GM10248 (cell line): ENCODE measurements at places on chromosomes 12 and 14.
A peak's percentile ranks its signal among the peaks of the same experiment; 100 is the strongest.

GRCh38 chr14:56324454-56324853 lies 206.2 kb downstream of the PELI2 start:
- no peak for DNase-seq

DNA sequence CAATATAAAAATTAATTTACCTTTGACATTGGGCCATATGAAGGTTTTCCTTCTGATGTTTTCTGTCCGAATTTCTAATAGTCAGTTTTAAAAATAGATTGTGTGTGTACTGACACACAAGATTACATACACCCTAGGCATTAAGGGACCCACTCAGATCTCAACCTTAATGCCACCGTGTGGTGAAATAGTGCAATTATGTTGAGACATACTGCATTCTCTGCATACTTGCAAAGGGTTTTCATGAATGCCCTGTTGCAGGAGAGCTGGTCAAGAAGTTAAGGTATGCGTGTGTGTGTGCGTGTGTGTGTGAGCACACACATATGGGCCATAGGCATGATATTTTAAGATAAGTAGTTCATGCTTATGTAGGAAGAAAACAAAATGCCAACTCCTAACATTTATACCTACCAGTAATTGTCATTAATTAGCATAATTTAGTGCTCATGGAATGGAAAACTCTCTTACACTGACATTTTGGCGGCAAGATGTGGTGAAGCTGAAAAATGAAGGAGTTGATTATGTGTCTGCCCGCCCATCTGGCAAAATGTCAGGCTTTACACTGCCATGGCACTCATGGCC lies 58.8 kb downstream of the PIK3C2G start:
- peak; percentile 11 for DNase-seq

DNA sequence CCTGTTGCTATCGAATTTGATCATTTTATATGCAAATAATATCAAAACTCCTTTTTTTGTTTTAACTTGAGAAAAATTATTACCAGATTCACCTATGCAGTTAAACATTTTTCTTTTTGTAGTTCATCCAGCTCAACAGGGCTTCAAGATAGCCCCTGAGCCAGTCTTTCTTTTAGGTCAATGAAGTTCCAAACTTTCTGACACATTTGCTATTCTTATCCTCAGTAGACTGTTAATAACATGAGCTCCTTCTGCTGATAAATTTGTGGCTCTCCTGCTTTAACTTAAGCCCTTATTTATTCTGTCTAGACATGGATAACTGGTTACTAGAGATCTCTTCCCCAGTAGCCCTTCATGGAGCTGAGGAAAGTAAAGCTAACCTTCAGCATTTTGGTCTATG lies 33.2 kb upstream of the SSPN start:
- no peak for DNase-seq

GRCh38 chr12:117377758-117378157 lies 16.3 kb upstream of the NOS1 start:
- DNase-seq: no peak

DNA sequence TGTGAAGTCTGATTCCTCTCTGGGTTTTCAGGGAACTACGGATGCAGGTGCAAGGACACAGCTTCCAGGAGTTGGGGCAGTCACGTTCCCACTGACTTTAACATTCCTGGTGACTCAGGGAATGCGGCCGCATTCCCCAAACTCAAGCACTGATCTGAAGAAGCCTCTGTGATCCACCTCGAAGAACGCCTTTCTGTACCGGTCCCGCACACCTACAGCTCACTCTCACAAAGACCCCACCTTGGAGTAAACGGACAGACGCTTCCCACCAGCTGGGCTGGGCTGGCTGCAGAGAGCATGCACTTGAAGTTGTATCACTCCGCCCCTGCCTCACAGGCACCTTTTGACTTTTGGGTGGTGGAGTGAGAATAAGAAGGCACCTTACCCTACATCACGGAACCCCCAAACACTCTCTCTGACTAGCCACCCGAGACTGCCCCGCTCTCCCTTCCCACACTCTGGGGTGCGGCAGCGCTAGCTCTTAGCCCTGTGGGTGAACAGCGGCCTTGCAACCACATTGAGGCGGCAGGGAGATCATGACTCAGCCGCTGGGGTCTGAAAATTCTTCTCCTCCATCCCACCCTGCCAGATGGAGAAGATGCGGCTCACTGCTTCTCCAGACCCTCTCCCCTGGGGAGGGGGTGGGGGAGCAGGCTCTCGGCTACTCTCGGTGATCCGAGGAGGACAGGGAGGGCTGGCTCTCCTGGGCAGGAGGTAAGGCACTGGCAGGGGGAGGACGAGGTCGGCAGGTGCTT lies 23.7 kb upstream of the HDAC7 start:
- no peak for DNase-seq

GRCh38 chr12:132610051-132610759 lies at the start of gene LRCOL1:
TSS of gene LRCOL1 (minus strand) at chr12:132610582. CDS start at chr12:132606251, 4,331 bp downstream.
- no peak for DNase-seq

DNA sequence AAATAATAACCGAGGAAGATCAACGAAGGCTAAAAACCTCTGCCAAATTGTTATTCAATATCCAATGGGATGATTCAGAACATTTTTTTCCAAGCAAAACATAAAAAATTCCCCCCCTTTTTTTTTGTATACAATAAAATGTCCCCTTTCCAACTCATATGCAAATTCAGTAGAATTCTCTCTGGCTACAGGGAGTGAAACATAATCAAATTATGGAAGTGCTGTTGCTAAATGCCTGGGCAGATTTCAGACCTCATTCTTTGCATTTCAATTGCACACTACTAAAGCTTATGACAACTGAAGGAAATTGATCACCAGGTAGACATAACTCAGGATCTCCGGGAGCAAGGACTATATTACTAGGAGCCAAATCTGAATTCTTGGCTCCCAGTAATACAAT lies 51.0 kb downstream of the LMNTD1 start:
- no peak for DNase-seq

DNA sequence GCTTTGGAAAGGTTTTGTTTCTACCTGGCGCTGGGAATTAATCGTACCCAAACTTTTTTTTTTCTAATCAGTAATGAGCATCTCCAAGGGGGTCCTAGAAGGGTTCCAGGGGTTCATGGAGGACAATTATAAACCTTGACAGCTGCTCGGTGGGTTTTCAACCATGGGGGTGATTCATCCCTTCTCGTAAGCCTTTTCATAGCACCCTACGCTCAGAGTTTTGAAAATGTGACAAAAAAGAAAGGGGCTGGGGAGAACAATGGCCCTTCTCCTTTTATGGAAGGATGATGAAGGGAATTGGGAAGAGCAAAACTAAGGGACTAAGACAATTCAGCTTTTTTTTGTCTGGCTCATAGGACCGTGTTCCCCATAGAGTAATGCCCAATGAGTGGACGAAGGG lies 196.7 kb downstream of the ZFP36L1 start:
- no peak for DNase-seq

DNA sequence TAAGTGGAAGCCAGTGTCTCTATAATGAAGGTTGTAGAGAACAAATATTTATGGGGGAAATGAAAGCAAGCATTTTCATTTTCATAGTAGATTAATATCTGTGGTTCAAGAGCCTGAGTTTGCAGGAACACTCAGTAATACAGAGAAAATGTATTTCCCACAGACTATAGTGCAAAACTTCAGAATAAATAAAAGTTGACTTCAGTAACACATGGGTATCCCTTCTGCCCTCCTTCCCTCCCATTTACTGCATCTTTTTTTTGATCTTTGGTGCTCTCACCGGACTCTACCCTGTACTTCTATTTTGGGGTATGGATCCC lies 75.3 kb upstream of the AMN1 start:
- DNase-seq: peak; percentile 45

DNA sequence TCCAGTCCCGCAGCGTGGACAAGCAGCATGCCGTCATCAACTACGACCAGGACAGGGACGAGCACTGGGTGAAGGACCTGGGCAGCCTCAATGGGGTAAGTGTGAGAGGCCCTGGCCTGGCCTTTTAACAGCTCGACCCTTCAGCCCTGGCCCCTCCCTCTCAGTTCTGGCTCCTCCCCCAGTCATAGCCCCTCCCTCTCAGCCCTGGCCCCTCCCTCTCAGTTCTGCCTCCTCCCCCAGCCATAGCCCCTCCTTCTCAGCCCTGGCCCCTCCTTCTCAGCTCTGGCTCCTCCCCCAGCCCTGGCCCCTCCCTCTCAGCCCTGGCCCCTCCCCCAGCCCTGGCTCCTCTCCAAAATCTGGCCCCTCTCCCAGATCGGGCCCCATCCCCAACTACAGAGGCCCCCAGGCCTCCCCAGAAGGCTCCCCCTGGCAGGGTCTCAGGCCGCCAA lies 11.2 kb downstream of the CEP170B start:
- peak; percentile 71 for DNase-seq

- no peak for DNase-seq
Measured at GRCh38 chr12:77837876-77838291, 7.2 kb downstream of the NAV3 start.

DNA sequence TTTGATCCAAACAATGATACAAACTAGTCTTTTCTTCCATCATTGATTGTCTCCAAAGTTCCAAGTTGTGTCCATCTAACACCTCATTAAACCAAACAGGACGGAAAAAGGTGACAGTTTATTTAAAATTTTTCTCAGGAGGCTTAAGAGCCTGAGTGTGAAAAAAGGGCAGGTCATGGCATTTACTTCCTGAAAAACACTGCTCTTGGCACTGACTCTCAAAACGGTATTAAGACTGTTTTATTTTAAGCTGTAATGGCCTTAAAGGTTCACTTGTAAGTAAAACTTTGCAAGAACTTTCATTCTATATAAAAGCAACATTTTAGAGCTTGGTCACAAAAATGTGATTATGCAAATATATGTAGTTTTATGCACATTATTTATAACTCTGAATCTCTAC lies 222.5 kb downstream of the SLC2A13 start:
- no peak for DNase-seq

DNA sequence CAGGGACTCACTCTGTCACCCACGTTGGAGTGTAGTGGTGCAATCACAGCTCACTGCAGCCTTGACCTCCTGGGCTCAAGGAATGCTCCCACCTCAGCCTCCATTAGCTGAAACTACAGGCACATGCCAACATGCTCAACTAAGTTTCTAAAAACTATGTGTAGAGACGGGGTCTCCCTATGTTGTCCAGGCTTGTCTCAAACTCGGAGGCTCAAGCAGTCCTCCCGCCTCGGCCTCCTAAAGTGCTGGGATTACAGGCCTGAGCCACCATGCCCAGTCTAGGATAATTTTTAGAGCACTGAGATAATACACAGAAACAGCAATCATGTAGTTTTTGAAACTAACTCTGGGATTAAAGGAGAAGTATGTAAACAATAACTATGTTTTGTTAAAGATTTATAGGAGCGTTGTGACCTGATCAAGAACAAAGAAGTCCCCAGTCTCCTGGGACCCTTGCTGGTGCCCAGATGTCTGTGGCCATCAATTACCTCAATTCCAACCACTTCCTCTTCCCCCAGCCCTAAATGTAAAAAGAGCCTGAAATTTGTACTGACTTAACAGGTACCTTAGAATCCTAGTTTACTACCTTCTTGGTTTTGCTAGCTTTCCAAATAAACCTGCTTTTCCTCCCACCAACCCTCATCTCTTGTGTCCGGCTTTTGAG lies 28.9 kb upstream of the EGLN3 start:
- DNase-seq: no peak

GRCh38 chr12:120079411-120080400 lies 36.8 kb downstream of the RAB35 start:
- DNase-seq: no peak

DNA sequence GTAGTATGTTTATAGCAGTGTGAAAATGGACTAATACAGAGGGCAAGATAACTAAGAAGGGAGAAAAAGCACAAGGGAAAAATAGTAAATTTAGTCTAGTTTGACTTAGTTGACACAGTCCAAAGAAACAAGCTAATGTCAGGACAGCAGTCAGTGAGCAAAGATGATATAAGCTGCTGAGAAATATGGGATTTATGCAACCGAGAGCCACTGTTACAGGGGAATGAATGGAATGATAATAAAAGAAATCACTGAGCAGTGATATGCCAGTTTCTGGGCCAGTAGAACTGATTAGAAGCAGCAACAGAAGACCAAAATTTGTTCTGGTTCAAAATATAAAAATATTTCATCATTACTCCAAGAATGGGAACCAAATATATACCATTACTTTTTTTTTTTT lies 60.1 kb downstream of the R3HDM2 start:
- DNase-seq: no peak

DNA sequence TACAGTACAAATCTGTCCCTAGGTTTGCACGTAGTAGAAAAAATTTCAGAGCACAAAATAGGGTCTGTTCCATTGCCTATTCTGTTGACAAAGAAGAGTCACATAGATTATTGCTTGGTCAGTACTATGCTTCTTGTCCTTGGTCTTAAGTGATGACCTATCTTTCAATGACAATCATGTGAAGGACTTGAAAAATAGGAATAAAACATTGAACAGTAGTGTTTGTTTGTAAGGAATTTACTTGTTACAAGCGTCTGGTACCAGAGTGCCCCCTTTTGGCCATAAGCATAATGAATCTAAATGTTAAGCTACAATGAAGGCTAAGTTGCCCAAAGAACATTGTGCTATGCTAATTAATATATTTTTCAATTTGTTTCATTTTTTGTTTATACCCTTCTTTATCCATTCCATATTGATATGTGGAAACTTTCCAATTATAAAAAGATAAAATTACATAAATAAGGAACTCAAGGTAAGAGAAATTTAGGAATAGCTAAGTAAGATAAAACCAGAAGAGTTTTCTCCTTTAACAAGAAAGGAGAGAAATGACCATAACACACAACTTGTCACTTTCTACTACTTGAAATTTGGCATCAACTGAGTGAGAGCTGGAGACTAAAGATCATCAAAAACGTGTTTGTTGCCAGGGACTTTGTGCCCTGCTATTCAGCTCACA lies 204.7 kb downstream of the EPS8 start:
- DNase-seq: peak; percentile 21

- no peak for DNase-seq
Measured at GRCh38 chr12:63238892-63239291, 87.9 kb upstream of the AVPR1A start.

- DNase-seq: no peak
Measured at GRCh38 chr12:3190101-3190500, 112.9 kb downstream of the TSPAN9 start.

GRCh38 chr14:24828486-24828885 lies 194.5 kb upstream of the GZMB start:
- no peak for DNase-seq

- DNase-seq: peak; percentile 52
Measured at GRCh38 chr12:7188562-7189397, 706 bp upstream of the PEX5 start.

DNA sequence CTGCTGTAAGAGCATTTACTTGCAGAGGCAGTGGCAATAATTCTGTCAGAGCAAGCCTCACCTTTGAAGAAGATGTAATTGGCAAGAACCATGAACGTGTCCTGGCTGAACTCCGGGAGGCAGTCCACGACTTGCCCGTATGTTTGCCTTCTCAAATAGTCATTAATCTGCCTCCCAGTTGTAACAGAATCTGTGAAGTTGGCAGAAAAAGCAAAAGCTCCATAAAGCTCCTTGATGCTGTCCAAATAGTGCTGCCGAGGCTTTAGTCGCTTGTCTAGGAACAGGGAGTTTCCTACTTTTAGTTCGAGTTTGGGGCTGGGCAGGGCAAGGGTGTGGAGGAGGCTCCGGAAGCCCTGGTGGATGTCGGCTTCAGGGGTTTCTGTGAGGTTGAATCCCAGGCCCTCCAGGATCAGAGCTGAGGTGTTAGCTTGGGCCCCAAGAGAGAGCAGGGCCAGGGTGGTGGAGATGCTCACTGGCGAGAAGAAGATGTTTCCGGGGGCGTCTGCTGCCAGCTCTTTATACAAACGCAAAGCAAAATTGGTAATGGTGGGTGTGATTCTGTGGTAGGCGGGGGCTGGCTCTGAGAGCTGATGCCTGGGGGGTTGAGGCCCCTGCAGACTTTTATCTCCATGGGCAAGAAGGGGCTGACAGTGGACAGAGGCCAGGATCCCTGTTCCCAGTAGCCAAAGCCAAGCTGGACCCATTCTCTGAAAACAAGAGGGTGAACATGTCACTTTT lies 4.4 kb downstream of the SERPINA11 start:
- DNase-seq: no peak
